Kidney epithelial cell (primary cell): ENCODE measurements at places on chromosomes 5 and 9. TPM values are rescaled to one million over a fixed set of nuclear protein-coding genes. Genes with fewer than 3 reads are reported as not detected.

Gene RETREG1
- 14.8 and 17.0 TPM in 2 replicates for total RNA-seq

Gene PCDH1
- total RNA-seq: 42.4 and 45.5 TPM in 2 replicates

Gene PPP3R2
- not detected in 2 replicates for total RNA-seq

Gene TCF7
- total RNA-seq: 3.6 and 4.8 TPM in 2 replicates

Gene EIF4E1B
- not detected in 2 replicates for total RNA-seq

Gene CD72
- 1.7 and 2.7 TPM in 2 replicates for total RNA-seq

Gene IL33
- 0.68 and 0.84 TPM in 2 replicates for total RNA-seq

Gene GNA14
- 0.63 and 1.1 TPM in 2 replicates for total RNA-seq

Gene FBP1
- 2.5 and 5.6 TPM in 2 replicates for total RNA-seq

Gene SV2C
- total RNA-seq: under 0.01 and 0.04 TPM in 2 replicates

Gene PAPPA
- 15.4 and 15.5 TPM in 2 replicates for total RNA-seq

Gene GDA
- total RNA-seq: under 0.01 and 0.04 TPM in 2 replicates

Gene PIK3R1
- 17.4 and 21.1 TPM in 2 replicates for total RNA-seq

Gene DOCK8
- total RNA-seq: 2.6 and 3.8 TPM in 2 replicates
